ENCODE measurements at places on chromosomes 5 and 9.

- DNase-seq = no peak
Observed at GRCh38 chr5:87394411-87395165, 18.1 kb downstream of the CCNH start.

- no peak for DNase-seq
Observed at GRCh38 chr9:114300153-114300845, 22.6 kb upstream of the ORM1 start.

DNA sequence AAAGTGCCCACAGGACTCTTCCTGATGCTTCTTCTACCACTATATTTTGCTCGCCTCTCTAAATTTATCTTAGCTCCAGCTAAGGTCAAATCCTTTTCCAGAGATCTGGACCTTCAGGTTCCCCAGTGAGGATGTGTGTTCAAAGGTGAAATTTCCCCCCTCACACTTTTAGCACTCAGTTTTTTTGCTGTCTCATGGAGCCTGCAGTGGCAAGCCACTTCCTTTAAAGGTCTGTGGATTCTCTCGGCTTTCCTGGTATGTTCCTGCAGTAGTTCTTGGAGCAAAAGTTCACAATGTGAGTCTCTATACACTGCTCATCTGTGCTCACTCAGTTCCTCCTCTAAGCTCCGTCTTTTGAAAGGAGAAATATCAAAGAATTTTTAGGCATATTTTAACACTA lies 181.4 kb downstream of the LURAP1L start:
- no peak for DNase-seq

- no peak for DNase-seq
Observed at GRCh38 chr5:33929925-33930690, 6.1 kb upstream of the RXFP3 start.

DNA sequence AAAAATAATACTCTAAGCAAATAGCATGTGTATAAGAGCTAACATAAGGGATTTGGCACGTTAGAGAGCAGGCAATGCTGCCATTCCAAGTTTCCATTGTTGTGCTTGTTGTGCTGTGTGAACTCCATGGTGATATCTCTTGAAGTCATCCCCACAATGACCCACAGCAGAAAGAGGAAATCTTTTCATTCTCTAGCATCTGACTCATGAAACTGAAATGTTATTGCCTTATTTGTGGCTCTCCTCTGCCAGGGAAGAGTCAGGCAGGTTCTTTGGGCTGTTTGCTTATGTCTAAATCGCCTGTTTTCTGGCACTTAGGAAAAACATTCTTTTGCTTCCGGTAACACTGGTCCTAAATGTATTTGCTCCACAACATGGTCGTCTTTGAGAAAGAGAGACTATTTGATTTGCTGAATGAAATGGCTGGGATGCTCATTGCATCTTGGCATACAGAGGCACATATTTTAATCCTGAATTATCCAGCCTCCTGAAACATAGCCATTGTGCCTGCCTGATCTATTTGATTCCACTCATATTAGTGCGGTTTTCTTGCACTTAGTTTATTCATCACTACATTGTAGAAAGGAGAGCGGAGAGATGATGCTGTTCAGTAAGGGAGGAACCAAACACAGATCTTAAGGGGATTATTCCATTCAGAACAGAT lies 188.8 kb downstream of the CSNK1G3 start:
- no peak for DNase-seq

- no peak for DNase-seq
Observed at GRCh38 chr5:112757468-112758208, 20.0 kb downstream of the APC start.

DNA sequence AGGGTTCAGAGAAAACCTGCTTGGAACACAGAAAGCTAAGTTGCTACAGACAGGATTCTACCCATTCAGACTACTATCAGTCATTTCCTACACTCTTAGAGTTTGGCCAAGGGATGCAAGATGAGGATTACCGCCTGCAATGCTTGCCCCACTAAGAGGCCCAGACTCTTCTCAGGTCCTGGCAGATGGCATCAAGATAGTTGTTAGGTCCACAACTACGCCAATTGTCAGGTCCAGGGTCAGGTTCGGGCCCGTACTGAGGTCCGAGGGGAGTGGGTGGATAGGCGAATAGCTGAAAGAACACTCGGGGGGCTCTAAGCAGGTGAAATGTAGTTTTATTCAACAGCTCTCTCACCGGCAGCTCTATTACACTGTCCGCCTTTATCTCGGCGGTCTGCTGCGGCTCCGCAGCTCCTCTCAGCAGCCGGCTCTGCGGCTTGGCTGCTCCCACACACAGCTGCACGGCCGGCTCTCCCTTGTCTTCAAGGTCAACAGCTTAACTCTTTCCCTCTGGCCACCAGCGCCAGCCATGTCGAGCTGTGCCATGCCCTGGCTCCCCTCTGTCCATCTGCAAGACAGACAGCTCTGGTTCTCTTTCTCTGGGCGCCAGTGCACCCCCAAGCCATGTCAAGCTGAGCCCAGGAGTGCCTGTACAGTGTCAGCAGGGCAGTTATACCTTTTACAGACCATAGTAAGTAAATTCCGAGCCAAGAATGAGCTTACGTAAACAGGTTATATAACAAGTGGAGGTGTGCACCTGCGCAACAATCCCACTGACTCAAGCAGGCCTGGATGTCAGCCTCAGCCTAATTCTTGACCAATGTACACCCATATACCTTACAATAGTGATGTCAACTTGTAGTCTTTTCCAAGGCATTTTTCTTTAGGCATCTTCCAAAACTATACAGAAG lies 24.0 kb downstream of the ENC1 start:
- DNase-seq = no peak

DNA sequence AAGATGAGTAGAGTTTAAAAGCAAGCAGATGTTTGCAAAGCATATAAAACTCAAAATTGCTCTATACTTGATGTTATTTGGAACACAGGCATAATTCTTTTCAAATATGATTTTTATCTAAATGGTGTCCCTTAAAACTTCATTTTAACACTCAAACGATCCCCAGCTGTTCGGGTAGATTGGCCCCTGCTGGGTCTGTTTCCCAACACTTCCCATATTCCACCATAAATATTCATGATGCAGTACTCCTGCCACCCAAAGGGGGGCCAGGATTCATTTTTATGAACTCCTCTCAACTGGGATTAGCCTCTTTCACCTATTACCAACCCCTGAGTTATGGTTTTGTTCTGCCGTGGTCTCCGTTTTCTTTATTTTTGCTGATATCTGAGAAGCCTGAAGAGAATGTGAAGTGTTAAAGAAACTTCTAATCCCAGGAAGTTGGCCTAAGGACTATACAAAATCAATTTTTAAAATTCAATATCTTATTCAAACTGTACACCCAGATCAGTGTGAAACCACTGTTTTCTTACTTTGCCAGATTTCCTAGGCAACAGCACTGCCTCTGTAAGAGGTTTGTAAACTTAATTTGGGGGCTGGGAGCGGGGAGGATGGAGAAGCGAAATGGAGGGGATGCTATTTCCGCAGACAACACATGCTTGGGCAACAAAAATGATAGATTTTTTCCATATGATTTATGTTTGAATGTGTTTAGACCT lies 384.1 kb downstream of the DMRT2 start:
- DNase-seq = no peak

DNA sequence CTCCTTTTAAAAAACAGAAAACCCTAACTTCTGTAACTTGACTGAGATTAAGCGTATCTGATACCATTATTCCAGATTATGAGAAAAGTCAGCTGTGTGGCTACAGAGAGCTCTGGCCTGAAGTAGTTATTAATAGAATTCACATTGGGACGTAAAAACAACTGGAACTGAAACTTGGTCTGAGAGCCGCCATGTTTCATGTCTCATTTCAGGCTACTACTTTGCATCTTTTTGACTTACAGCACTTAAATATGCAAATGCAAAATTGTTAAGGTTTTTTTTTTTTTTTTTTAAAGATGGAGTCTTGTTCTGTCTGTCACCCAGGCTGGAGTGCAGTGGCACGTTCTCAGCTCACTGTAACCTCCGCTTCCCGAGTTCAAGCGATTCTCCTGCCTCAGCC lies 25.2 kb downstream of the MAP3K1 start:
- no peak for DNase-seq

DNA sequence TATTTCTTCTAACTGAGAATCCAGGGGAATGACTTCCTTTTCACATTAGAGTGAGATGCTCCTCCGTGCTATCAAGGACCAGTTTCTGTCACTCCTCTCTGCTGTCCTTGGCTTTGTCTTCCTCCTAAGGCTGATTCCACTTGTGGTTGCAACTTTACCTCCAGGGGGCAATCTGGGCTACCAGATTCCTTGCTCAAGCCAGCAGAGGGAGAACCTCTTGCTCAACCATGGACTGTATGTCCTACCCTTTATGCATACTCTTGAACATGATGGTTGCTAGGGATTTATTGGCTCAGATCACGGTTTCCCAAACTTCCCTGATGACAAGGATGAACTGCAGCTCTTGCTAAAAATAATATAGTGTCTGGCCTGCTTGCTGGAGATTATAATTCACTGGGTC lies 24.0 kb downstream of the NNT start:
- DNase-seq = no peak

DNA sequence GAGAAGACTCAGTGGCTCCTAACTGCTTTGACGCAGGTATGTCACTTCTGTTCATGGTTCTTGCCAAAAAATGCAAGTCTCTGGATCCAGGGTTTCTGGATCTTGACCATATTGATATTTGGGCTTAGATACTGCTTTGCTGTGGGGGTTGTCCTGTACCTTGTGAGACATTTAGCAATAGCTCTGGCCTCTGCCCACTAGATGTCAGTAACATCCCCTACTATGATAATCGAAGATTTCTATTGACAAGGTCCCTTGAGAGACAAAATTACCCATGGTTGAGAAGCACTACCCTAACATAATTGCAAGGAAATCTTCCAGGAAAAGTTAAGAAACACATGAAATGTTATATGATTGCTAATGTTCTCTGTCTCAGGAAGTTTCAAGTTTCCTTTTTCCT lies 285.4 kb downstream of the TMEM232 start:
- no peak for DNase-seq

GRCh38 chr5:87069974-87070608 lies 197.6 kb upstream of the RASA1 start:
- DNase-seq = no peak

DNA sequence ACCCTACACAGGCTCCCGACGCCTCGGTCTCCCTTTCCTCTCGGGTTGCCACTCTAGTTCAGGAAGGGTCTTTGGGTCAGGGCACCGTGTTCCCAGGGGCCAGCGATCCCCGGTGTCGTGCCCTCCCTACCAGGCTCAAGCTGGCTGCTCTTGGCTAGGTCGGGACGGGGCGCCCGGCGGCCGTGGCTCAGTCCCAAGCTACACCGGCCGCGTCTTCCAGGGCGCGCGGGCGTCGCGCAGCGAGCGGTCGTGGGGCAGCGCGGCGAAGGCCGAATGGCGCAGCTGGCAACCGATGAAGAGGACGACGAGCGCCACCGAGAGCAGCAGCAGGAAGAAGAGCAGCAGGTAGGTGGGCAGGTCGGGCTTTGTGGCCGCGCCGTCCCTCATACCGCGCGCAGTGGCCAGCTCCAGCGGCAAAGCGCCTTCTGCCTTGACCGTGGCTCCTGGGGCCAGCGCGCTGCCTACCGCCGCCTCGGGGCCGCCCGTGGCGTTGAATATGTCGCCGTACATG lies 892 bp downstream of the SMIM32 start:
- DNase-seq = no peak

- DNase-seq = no peak
Observed at GRCh38 chr5:172477466-172477865, 23.1 kb upstream of the SH3PXD2B start.

DNA sequence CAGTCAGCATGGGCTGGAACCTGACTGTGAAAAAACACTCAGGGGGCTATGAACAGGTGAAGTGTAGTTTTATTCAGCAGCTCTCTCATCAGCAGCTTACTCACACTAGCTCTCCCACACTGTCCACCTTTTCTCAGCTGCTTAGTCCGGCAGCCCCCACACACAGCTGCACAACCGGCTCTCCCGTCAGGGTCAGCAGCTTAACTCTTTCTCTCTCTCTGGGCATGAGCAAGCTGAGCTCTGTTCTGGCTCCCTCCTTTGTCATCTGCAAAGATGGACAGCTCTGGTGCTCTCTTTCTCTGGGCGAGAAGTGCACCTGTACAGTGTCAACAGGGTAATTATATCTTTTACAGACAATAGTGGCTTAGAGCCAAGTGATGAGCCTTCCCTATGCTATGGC lies 8.2 kb downstream of the DMAC1 start:
- DNase-seq = no peak

DNA sequence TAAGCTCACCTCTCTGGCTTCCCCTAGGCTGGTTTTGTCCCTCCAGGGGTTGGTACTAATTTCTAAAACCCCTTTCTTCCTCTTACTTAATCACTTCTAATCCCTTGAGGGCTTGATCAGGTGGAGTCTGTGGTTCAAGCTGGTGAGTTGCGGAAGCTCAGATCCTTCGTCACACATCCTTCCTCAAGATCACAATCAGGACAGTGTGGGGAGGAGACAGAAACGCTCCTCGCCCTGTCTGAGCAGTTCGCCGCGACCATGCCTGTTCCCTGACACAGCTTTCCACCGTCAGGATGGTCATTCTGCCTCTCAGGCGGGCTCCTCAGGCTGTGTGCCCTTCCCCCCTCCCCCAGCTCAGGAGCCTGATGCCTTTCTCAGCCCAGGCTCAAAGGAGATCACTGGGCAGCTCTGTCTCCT lies 24.3 kb downstream of the CPLX2 start:
- DNase-seq = no peak

GRCh38 chr9:17017931-17018491 lies 116.8 kb upstream of the CNTLN start:
- DNase-seq = no peak

- no peak for DNase-seq
Observed at GRCh38 chr5:146366904-146367303, 28.3 kb downstream of the POU4F3 start.

DNA sequence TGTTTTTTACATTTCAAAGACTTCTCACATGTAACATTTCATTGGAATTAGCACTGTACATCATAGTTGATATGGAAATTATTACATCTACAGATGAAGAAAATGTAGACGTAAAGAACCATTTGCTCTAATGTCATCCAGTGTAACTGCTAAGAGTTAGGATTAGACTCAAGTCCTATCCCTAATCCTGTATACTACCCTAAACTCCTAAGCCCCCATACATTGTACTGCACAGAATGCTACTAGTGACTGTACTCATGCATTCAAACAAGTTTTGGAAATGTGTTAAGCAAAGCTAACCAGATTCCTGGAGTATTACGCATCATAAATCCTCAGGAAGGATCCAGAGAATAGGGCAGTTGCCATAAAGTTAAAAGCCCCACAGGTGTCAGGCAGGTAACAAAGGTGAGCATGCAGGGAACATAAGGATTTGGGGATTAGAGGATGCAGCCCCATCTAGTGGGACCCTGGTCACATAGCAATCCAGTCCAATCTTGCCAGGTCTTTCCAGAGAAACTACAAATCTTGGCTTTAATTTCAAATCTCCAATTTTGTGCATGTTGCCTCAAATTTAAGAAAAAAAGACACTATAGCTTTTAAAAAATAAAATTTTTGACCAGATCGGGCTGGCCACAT lies 32.0 kb downstream of the HAVCR1 start:
- DNase-seq = no peak

GRCh38 chr5:159891371-159891770 lies 24.9 kb upstream of the ADRA1B start:
- no peak for DNase-seq

DNA sequence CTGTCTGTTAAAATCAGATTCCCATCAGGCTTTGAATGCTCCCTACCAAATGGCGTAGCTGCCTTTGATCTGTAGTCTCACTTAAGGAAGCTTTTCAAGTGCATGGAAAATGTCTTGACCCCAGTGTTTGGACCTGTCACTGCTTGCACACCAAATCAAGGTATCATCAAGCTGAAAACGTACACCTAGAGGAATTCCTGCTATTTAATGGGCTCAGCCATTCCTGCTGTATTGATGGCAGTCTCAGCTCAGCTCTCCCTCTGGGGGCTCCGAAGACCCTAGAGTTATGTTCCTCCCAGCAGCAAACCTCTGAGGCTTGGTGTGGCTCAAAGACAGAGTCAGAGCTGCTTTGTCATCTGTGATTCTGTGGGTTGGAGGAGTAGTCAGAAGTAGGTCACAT lies 63.5 kb downstream of the PGM5 start:
- no peak for DNase-seq

Measured in activated T-cell treated with anti-CD3 and anti-CD28 coated beads for 4 hours (primary cell).